ENCODE measurements at places on chromosomes 11 and 22. TPM values are rescaled to one million over a fixed set of nuclear protein-coding genes. Genes with fewer than 3 reads are reported as not detected.

DNA sequence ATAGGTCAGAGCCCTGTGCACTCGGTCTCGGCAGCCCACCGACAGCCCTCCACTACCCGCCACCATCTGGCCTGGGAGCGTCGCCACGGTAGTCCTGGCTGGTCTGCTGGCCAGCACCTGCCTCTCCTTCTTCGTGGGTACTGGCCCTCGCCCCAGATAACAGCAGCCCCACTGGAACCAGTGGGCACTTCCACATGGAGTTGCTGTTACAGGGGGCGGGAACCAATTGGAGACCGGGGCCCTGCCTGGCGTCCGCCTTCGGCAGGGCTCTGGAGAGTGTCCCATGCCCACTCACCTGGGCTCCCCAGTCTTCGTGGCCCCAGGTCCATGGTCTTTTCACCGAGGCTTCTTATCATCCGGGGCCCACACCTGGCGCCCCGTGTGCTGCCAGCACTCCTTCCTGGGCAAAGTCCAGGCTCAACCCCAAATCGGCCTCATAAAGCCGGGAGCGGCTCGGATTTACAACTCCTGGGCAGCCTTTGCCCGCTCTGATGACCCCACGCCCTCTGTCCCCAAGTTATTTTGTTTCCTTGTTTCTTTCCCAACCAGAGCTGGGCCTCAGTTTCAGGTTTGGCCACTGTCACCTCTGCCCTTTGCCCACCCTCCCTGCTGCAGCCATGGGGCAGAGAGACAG, 12.9 kb upstream of the EHD1 start:
- DNase-seq, result no peak
- H3K27ac ChIP-seq, result no peak overlapping the region
- peaks cover 31% of the 10 kb centered on the region for H3K4me1 ChIP-seq
- H3K4me3 ChIP-seq, result no peak overlapping the region
- no peaks in the 10 kb centered on the region for H3K36me3 ChIP-seq
- no peaks in the 10 kb centered on the region for H3K27me3 ChIP-seq

GRCh38 chr22:46596819-46597218, 23.4 kb upstream of the GRAMD4 start:
- no peak overlapping the region for H3K27ac ChIP-seq
- H3K4me3 ChIP-seq, result no peak overlapping the region
- H3K36me3 ChIP-seq, result no peaks in the 10 kb centered on the region
- H3K4me1 ChIP-seq, result peaks cover 7% of the 10 kb centered on the region

- H3K27me3 ChIP-seq, result no peaks in the 10 kb centered on the region
- H3K4me1 ChIP-seq, result peaks cover 27% of the 10 kb centered on the region
Observed at GRCh38 chr11:76782531-76783293, 444 bp upstream of the TSKU start.

DNA sequence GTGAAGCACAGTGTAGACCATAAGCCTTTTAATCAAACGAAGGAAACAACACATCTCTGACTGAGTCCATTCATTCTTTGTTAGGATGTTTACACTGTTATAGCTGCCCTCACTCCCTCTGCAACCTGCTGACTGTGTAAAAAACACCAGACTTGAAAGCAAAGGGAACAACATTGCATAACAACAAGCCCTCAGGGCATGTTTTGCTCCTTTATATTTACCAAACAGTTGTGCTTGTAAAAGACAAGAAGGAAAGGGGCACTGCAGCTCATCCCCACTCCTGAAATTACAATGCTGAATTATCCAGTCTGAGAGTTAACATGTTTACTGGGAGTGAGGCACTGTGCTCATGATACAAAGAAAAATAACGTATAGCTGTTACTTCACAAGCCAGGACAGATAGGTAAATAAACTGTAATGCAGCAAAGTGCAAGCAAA, 46.4 kb downstream of the RAB30 start:
- peaks cover 19% of the 10 kb centered on the region for H3K4me1 ChIP-seq
- no peak for DNase-seq
- no peaks in the 10 kb centered on the region for H3K36me3 ChIP-seq
- H3K27me3 ChIP-seq, result no peaks in the 10 kb centered on the region
- 0 out of 2 replicates have a peak overlapping the region, but pooled peaks have one; percentile 25 for H3K27ac ChIP-seq
- H3K4me3 ChIP-seq, result no peak overlapping the region

DNA sequence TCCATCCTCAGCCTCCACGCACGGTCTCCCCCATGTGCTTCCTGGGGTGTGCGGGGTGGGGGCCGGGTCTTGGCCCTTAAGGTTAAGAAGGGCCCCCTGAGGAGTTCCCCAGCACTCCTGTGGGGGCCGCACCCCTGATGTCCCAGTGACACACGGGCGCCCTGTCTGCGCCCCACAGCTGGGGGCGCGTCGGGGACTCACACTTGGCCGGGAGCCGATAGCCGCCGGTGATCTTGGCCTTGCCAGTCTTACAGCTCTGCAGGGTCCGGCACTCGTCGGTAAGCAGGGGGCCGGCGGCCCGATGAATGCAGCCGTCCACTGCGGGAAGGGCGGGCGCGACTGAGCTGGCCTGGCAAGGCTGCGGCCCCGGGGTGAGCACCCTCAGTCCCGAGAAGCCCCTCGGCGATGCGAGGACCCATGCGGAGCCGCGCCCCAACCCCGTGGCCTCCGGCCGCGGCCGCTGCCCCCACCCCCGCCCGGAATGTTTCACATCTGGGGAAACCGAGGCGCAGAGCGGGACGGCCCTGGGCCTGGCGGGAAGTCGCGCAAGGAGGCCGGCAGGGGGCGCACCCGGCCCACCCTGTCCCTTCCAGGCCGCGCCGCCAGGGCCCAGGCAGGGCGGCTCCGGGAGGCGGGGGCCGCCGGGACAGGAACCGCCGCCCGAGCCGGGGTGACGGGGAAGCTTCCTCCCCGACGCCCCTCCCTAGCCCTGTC, 13.9 kb downstream of the OTUB1 start:
- no peaks in the 10 kb centered on the region for H3K36me3 ChIP-seq
- no peak overlapping the region for H3K4me3 ChIP-seq
- H3K27ac ChIP-seq, result no peak overlapping the region

DNA sequence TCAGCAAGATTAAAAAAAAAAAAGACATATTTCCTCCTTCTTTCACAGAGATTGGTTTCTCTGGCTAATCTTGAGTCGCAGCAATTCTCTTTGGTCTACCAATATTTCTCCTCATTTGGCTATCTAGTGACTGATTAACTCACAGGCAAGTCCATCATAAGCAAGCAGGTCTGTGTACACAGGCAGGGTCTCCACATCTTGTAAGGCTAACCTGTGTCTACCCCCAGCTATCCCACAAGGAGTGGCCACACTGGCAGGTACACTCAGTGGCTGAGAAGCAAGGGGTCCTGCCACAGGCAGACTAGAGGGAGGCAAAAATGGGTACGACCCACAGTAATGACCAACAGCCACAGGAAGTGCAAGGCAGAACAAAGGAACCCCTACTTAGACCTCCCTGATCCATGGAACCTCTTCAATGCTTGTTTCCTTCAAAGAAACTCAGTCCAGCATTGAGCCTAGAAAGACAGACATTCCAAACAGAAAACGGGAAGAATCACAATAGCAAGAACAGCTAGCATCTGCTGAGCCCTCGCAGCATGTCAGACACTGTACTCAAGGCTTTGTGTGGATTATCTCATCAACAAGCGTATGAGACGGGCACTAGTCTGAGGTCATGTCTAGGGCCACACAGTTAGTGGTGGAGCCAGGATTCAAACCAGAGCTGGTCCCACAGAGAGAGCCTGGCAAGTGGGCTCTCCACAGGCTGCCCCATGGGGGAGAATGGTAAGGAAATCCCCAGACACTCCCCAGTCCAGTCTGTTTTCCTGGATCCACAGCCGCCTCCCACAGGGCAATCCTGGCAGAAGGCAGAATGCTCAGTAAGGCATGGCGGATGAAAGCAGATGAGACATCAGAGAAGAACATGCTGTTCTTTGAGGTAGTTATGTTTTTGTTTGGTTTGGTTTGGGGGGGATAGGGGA, 34.3 kb downstream of the PLEKHA7 start:
- DNase-seq, result no peak
- H3K27ac ChIP-seq, result peak overlapping the region; percentile 67
- no peaks in the 10 kb centered on the region for H3K36me3 ChIP-seq
- no peaks in the 10 kb centered on the region for H3K27me3 ChIP-seq
- no peak overlapping the region for H3K4me3 ChIP-seq
- H3K4me1 ChIP-seq, result peaks cover 19% of the 10 kb centered on the region

DNA sequence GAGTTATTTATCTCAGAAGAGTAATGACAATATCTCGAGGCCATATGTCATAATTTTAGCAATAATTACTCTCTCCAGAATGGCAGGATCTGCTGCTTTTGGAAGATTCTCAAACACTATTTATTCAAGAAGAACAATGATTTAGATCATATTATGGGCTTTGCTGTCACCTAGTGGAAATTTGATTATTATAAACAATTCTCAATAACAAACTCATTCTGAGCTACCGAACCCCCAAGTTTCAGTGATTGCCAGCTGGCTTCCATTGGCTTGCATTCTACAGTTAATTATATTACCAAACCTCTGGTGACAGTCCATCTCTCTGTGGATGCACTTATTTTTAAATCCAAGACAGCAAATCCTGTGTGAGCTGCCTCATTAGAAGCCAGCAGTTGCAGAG, 27.9 kb upstream of the SLC36A4 start:
- DNase-seq, result no peak
- H3K27ac ChIP-seq, result no peak overlapping the region
- H3K27me3 ChIP-seq, result peaks cover 9% of the 10 kb centered on the region
- no peaks in the 10 kb centered on the region for H3K4me1 ChIP-seq

GRCh38 chr11:126149759-126150625, 61.5 kb downstream of the RPUSD4 start:
- H3K27ac ChIP-seq, result no peak overlapping the region
- peaks cover 16% of the 10 kb centered on the region for H3K4me1 ChIP-seq
- no peak for DNase-seq
- peaks cover 3% of the 10 kb centered on the region for H3K27me3 ChIP-seq

DNA sequence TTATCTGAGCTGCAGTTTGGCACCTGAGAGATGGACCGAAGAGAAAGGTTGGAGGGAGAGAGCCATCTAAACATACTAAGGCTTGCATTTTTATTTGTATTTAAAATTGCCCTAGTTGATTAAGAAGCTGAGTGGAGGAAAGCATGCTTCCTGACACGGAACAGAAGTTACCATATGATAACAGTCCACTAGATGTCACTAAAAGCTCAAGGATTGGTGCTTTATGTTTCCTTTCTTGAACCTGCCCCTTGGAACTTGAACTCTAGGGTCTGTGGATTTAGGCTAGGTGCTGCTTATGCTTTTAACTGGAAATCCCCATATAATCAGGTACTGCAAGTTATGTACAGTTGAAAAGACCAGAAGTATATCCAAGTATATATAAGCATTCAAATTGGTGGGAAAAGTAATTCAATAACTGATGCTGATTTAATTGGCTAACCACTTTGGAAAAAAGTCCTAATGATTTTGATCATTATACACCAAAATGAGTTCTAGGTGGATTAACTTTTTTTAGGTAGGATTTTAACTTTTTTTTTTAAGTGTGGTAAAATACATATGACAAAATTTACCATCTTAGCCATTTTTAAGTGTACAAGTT, 9.5 kb downstream of the RBMXL2 start:
- no peak overlapping the region for H3K27ac ChIP-seq
- H3K27me3 ChIP-seq, result peaks cover 24% of the 10 kb centered on the region
- no peaks in the 10 kb centered on the region for H3K4me1 ChIP-seq
- H3K36me3 ChIP-seq, result no peaks in the 10 kb centered on the region
- peak; percentile 78 for DNase-seq

The TMEM41B gene
- total RNA-seq, result 126 TPM

The NXPE4 gene
- not detected for total RNA-seq

The GAB4 gene
- total RNA-seq, result not detected

The CD248 gene
- total RNA-seq, result 0.15 TPM

The ZBED4 gene
- 17.3 TPM for total RNA-seq

The MS4A15 gene
- not detected for total RNA-seq

The FREY1 gene
- total RNA-seq, result 1.4 TPM

The LRRN4CL gene
- total RNA-seq, result 0.13 TPM
